ENCODE measurements at places on chromosomes 5 and 9.

DNA sequence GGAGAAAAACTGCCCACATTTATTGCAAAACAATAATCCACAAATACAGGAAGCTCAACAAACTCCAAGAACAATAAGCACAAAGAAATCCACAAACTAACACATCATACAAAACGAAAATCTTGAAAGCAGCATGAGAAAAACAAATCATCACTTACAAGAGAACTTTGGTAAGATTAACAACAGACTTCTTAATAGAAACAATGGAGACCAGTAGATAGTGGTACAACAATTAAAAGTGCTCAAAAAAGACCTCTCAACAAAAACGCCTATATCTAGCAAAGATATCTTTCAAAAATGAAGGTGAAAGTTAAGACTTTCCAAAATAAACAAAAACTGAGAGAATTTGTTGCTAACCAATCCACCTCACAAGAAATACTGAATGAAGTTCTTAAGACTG is 38.4 kb downstream of the CDKL3 start:
- DNase-seq = no peak

DNA sequence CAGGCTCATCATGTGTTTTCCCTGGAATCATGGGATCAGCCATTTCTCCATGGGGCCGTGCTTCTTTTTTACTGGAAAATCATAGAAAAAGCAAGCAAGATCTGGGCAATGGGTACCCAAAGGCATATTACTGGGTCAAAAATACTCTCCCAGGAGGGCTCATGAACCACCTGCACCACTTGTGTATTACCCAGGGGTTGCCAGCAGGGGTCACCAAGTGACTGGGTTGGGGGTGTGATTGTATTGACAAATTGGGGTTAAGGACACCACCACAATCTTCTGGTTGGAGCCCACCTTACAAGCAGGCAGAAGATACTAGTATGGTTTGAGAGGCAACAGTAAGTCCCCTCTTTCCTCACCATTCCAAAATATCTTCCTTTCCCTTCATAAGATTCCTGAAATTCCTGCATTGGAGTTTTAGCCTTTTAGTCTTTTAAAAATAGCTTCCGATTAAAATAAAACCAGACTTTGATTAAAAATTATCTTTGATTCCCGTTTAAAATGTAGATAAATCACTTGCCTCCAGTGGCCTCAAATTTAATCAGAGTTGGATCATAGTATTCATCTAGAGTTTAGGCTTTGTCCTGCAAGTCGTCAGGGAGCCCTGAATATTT is 603.3 kb downstream of the KIF4B start:
- no peak for DNase-seq

- DNase-seq = no peak
Observed at GRCh38 chr9:136237486-136238341, 7.9 kb downstream of the QSOX2 start.

DNA sequence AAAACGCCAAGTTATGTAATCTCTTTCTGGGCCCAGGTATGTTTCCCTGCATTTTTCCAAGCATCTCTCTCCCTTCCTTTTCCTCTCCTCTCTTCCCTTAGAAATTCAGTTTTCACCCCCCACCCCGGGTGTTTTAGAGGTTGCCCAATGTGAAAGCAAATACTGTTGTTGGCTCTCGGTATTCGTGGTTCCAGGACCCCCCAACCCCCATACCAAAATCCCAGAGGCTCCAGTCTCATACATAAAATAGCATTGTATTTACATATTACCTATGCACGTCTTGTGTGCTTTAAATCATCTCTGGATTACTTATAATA is 48.8 kb downstream of the ACER2 start:
- DNase-seq = no peak

DNA sequence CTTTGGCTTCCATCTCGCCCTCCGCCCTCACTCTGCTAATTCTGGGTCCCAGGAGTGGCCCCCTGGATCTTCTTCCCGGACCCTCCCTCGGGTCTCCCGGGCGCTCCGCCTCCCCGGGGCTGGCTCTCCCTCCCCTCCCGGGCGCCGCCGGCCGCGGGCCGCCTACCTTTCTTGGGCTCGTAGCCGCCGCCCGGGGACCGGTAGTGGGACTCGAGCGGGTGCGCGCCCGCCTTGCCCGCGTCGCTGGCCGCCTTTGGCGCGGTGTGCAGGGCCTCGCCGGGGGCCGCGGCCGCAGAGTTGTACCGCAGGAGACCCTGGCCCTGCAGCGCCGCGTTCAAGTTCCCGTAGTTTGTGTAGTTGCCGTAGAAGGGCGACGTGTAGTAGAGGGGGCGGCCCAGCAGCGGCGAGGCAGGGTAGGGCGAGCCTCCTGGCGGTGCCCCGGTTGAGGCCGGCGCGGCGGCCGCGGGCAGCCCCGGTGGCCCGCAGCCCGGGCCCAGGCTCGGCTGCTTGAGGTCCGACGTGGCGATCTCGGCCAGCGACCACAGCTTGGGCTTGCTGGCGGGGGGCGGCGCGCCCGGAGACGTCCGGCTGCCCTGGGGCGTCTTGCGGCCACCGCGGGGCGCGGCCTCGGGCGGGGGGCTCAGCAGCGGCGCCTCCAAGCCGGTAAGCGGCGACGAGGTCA is 3.2 kb downstream of the IRX2 start:
- DNase-seq = no peak

DNA sequence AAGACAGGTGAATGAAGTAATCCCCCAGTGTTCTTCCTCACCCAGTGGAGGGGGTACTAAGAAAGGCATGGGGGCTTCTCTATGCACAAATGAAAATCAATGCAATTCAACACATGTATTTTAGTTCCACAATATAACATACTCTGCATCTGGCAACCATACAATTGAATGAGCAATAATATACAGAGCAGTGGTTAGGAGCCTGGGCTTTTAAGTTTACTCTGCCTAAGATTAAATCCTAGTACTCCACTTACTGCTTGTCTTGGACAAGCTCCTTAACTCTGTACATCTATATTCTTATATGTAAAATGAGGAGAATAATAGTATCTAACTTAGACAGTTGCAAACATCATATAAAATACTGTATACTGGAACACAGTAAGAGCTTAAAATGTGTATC is 195.4 kb upstream of the TRIM32 start:
- no peak for DNase-seq

- no peak for DNase-seq
Observed at GRCh38 chr5:111113678-111114077, 21.5 kb downstream of the WDR36 start.

DNA sequence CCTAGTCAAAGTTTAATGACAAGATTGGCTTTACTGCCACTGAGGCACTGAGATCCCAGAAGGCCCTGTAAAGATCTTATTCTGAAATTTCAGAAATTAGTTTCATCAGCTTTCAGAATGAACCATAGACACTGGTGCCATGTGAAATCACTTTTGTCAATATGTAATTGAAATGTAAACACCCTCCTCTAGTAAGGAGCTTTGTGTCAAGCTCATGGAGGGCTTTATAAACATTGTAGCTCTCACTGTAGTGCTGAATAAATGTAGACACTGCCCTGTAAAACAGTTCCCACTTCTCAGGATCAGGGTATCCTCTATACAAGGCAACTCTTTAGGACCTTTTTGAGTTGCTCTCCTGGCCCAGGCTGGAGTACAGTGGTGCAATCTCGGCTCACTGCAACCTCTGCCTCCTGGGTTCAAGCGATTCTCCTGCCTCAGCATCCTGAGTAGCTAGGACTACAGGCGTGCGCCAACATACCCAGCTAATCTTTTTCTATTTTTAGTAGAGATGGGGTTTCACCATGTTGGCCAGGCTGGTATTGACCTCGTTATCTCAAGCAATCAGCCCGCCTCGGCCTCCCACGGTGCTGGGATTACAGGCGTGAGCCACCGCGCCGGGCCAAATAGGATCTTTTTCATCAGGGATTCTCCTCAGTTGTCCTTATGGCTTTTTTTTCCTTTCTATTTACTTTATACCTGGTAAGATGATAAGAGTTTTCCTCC is 1823.9 kb upstream of the CDH9 start:
- no peak for DNase-seq

DNA sequence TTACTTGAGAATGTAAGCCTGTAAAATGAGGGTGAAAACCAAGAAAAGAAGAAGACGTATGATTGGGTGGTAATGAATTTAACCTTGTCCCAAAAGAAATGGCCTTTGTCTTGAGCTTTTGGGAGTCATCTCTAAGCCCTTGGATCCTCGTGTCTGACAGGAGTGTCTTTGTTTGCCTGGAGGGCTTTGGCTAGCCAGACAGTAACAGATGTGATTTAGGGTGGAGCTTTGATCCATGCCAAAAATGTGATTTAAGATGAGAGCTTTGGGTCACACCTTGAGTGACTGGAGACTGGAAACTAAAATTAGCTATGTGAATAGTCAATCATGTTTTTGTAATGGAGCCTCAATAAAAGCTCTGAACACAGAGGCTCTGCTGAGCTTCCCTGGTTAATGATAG is 25.9 kb upstream of the ZFAND5 start:
- no peak for DNase-seq

DNA sequence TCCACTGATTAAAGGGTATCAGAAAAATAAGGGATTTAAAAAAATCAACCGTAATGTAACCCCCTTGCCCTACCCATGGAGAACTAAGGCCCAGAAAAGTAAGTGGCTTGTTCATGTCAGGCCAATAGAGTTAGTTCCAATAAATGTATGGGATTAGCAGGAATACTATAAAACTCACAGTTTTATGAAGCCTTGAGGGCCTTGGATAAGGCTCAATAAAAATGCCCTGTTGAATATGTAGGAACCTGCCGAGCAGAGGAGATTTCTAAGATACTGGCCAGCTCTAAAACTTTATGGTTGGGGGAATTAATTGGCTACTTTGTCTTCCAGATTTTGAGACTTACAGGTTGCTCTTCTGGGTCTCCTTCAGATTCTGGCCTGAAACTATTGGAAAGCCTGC is 231.0 kb downstream of the GLIS3 start:
- no peak for DNase-seq

- DNase-seq = no peak
Observed at GRCh38 chr5:11400316-11400715, 503.9 kb downstream of the CTNND2 start.

DNA sequence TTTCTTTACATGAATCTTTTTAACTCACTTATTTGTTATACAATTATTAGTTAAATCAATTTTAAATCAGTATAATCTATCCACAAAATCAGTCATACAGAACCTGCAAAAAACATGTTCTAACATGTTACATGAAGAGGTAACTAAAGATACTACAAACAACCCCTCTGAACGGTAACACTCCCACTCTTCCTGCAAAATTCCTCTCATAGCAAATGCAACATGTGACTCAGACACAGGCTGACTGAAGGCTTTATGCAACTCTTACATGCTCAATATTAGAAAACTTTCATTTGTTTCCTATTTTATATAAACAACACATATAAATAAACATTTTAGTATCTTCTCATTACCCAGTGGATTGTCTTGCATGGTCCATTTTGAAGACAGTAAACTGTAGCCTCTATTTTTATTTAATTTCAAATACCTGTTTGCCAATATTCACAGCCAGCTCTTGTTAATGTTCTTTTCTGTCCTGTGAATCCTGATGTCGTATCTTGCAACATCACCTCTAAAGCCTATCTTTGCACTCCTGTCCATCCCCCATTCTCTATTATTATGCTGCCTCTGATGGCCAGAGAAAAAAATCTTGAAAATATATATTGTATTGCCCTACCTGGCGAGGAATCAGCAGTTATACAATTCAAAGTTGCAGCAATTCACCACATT is 100.5 kb upstream of the CCDC152 start:
- DNase-seq = no peak

DNA sequence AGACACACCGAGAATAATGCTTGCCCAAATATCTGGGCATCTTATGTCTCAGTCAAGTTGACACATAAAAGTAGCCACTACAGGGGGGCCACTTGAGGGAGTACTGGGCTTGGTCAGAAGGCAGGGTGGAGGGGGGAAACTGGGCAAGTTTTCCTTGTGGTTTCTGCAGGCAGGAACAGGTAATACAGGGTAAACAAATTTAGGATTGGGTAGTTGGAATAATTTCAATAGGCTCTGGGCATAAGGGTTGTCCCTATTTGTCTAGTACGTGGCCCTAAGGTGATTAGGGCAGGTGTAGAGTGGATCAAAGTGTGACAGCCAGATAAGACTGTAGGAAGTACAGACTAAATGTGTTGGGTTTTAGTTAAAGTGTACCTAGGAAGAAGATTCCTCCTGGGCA is 353.1 kb downstream of the TLE4 start:
- no peak for DNase-seq

DNA sequence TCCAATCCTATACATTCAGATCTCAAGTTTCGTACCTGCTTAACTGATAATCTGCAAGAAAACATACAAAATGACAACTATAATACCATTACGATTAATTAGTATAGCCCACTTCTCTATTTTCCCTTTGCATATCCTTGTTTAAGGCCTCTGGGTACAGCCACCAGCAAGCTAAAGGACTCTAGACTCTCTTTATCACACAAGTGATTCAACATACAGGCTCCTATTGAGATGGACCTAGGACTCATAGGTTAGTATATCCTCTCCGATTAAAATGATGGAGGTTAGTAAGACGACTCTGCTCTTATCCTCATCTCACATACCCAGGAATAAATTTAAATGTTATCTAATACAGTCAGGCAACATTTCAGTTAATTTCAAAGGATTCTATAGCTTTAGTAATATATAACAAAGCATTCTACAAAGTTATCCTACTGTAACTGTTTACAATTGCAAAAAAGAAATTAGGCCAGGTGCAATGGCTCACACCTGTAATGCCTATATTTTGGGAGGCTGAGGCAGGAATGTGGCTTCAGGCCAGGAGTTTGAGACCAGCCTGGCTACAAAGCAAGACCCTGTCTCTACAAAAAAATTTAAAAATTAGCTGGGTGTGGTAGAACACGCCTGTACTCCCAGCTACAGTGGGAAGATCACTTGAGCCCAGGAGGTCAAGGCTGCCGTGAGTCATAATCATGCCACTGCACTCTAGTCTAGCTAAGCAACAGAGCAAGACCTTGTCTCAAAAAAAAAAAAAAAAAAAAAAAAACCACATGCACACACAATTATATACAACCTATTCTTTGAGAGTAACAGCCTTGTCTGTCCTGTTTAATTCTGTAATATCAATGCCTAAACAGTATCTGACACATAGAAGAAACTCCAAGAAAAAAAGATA is 15.4 kb downstream of the HAUS6 start:
- no peak for DNase-seq

DNA sequence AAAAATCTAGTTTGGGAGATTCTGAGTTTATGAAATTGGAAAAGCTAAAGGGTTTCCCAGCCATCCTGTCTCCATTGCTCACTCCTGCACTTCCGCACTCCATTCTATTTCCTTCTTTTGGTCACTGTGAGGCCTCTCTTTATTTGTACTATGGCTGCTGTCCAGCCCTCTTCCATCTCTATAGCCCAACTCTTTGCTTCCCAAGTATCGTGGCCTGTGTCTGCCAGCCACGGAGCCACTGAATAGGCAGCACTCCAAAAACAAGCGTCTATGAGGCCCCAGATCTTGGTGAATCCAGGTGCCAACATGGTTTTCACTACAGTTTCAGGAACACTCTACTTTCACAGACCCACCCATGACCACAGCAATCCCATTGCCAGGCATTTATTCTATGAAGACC is 37.2 kb downstream of the GRAMD2B start:
- DNase-seq = no peak

- DNase-seq = peak; percentile 96
Observed at GRCh38 chr5:146731909-146732659, 146.5 kb downstream of the PPP2R2B start.

GRCh38 chr9:73148447-73148937 is 3.2 kb upstream of the ANXA1 start:
- no peak for DNase-seq

GRCh38 chr5:132760049-132760420 is 12.8 kb downstream of the CCNI2 start:
- no peak for DNase-seq

GRCh38 chr9:95522871-95523370 is 6.2 kb upstream of the PTCH1 start:
- no peak for DNase-seq

All from HS-5 (cell line).